EL (cell line): ENCODE measurements at places on chromosomes 4 and X.

DNA sequence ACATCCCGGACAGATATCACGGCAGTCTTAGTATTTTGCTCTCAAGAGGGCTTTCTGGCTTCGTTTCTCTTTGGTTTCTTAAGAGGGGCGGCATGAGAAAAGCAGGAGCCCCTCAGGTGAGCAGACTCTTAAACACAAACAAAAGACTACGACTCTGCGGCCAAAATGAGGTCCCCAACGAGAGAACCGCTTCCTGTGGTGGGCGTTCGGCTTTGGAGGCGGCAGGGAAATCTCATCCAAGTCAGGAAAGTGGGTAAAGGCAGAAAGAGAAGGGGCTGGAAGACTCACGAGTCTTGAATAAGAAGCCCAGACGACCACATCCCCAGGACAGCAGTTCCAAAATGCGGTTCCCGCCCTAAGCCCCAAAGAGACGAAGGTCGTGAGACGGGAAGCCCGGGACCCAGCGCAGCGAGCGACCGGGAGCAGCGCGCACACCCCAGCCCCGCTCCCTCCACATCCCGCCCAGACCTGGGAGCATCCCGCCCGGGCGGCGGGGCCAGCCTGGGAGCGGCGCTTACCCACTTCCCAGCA is 409 bp downstream of the UGDH start:
- DNase-seq, result no peak

DNA sequence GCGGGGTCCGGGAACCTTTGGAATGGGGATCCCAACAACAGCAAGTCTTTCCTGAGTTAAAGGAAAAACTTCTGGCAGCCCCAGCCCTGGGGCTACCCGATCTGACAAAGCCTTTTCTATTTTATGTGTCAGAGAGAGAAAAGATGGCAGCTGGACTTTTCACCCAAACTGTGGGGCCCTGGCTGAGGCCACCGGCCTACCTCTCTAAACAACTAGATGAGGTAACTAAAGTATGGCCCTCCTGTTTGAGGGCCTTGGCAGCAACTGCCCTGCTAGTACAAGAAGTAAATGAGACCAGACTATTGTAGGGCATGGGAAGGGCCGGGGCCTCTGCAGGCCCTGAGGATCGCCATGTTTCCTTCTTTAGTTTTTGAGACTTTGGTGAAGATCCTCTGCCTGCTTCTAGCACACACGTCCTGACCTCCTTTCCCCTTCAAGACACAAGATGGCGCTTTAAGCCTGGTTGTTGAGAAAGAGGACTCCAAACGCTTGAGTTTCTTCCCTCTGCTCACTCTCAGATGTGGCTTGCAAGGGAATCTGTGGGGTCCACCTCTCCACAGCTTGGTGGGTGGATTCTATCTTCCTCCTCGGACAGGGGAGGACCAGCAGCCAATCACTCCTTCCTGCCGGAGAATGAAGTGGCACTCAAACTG is 18.5 kb upstream of the DRD5 start:
- DNase-seq, result peak; percentile 56

GRCh38 chr4:122172266-122172665 is 20.1 kb downstream of the BLTP1 start:
- no peak for DNase-seq

- DNase-seq, result peak; percentile 80
Observed at GRCh38 chrX:19682712-19683331, 167.5 kb upstream of the MAP3K15 start.

- DNase-seq, result no peak
Observed at GRCh38 chrX:1593286-1594271, 2.2 kb downstream of the AKAP17A start.

DNA sequence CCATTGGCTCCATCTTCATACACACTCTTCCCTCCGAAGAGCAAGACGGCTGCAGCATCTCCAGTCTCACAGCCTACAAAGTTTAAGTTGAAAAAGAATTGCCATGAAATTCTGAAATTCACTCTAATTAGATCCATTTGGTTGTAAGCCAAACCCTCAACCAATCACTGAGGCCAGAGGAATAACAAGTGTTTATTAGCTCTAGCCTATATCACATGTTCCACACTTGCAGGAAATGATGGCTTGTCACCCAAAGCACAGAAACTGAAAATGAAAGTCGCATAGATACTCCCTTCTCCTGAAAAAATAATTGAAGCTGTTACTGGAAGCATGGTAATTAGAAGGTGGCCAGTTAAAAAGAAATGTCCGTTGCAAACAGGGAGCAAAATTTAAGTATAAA is 1071.8 kb downstream of the CCSER1 start:
- no peak for DNase-seq

GRCh38 chrX:53429755-53430154 is 4.4 kb downstream of the HSD17B10 start:
- no peak for DNase-seq
